ENCODE measurements at places on chromosomes 11 and 22. TPM values are rescaled to one million over a fixed set of nuclear protein-coding genes. Genes with fewer than 3 reads are reported as not detected.

GRCh38 chr11:86812322-86812670 is 12.0 kb downstream of the PRSS23 start:
- DNase-seq = no peak

DNA sequence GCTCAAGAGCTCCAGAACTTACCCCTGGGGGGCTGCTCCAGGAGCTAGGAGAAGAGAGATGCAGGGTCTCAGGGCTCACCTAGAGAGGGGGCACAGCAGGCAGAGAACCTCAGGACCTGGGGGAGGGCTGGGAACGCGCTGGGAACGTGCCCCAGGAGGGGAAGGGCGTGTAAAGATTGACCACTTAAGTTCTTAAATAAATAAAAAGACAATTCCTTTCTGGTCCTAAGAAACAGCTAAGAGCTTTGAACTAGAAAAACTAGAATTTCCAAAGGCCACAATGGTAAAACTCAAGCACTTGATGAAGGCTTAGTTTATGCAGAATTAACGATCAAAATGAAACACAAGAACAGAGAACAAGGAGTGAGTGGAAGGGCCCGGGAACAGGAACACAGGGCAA is 89.1 kb downstream of the CELSR1 start:
- DNase-seq = no peak

Gene OR52E8
- polyA plus RNA-seq = not detected

DNA sequence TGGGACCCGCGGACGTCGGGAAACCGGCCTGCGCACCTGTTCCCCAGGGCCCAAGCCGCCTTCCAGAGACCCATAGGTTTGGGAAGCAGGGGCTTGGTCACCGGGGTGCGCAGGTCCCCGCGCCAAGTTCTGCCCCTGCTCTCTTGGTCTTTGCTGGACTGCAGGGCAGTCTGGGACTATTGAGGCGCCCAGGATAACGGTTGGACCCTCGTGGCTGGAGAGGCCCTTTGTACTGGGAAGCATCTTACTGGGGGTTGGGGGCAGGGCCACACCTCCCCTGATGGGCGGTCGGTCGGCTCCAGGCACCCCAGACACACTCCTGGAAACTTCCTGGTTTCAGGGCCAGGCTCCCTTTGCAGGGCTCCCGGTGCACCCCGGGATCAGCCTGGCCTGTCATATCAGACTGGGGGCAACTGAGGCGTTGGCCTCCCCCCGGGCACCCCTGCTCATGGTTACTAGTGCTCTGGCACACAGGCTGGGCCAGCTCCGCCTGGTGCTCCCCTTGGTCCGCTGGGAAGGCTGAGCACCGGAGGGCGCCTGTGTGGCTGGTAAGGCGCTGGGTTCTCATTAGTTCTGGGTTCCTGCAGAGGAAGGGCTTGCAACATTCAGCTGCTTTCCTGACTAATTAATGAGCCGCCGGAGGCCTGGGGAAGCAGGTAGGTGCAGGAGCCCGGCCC is 1250.5 kb downstream of the BRD1 start:
- DNase-seq = no peak

- DNase-seq = no peak
Observed at GRCh38 chr11:15906481-15907035, 449.8 kb downstream of the SOX6 start.
